ENCODE measurements at places on chromosomes 1 and 21.

DNA sequence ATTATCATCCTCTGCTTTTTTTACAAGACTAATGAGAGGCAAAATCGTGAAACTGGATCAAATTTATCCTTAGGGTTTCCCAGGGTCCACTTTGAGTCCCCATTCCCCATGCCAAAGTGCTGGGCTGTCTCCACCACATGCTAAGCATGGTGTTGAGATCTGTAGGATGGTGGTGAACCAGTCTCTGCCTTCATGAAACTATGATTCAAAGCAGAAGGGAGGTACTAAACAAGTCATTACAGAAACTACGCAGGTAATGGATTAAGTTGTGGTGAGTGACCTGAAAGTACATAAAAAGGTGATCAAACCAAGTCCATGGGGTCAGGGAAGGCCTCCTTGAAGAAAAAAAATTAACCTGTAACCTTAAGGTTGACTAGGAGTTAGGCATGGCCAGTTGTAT, 265.2 kb downstream of the ATG4C start:
- no peak for DNase-seq

DNA sequence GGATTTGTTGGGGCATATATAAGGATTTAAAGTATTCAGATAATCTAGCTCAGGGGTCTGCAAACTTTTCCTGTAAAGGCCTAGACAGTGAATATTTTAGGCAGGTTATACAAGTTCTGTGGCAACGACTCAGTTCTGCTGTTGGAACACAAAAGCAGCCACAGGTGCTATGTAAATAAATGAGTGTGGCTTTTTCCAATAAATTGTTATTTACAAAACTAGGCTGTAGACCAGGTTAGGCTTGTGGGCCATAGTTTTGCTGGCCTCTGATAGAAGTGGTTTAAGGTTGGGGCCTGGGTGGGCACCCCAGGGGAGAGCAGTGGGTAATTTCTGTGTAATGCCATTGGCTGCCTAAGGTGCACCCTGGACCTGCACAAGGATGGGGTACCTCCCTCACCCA, 16.9 kb upstream of the IGFN1 start:
- DNase-seq = no peak

DNA sequence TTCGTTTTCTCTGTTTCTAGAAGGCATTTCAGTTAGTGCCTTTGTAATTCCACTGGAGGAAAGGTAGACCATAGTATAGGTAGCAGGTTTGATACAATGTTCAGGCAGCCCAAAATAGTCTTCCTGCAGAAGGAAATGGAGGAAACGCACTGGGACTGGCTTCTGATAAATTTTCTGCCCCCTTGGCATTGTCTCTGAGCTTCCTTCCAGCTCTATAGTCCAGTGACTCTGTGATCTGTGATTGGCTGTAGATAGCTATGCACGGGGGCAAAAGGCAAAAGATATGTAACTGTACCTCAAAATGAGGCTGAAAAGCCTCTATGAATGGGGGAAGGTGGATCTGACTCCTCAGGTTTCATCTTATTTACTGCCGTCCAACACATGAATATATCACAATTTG, 5.8 kb upstream of the MAGOH start:
- no peak for DNase-seq

DNA sequence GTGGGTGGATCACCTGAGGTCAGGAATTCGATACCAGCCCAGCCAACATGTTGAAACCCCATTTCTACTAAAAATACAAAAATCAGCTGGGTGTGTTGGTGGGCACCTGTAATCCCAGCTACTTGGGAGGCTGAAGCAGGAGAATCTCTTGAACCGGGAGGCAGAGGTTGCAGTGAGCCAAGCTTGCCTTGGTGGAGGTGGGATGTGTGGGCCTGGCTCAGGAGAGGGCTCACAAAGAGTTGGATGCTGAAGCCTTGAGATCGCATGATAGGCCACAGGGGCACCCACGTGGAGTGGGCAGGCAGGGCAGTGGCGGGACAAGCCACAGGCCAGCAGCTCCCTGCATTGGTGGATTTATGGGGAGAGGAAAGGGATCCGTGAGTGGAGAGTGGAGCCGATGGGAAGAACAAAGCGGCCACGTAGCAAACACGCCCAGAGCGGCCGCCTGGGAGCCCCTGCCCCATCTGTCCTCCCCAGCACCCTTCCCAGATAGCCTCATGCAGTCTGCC, 4.4 kb downstream of the THAP3 start:
- DNase-seq = no peak

GRCh38 chr1:36206323-36206858, 17.9 kb upstream of the THRAP3 start:
- no peak for DNase-seq

GRCh38 chr1:170704256-170704655, 40.3 kb downstream of the PRRX1 start:
- no peak for DNase-seq

GRCh38 chr1:42950116-42950481, 8.6 kb downstream of the SLC2A1 start:
- no peak for DNase-seq
